ENCODE measurements at places on chromosomes 2 and 18. TPM values are rescaled to one million over a fixed set of nuclear protein-coding genes. Genes with fewer than 3 reads are reported as not detected.

ATP6V1B1 gene
- total RNA-seq = 43.9 TPM

PDE11A gene
- total RNA-seq = not detected

CSRNP3 gene
- total RNA-seq = 0.08 TPM

SPHKAP gene
- not detected for total RNA-seq

RAMP1 gene
- total RNA-seq = 36.5 TPM

ERICH2 gene
- total RNA-seq = 0.42 TPM

GRCh38 chr2:11234309-11234708 lies 79.0 kb downstream of the SLC66A3 start:
- peak; percentile 44 for DNase-seq

DNA sequence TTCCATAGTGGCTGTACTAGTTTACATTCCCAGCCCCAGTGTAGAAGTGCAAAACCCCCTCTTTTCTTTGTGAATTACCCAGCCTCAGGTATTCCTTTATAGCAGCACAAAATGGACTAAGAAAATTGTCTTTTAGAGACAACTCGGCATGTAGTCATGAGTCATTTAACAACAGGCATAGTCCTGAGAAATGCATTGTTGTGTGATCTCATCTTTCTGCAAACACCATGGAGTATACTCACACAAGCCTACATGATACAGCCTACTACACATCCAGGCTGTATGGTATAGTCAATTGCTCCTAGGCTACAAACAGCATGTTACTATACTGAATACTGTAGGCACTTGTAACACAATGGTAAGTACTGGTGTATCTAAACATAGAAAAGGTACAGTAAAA lies 44.4 kb upstream of the MBP start:
- no peak for DNase-seq

GRCh38 chr2:234363647-234364294 lies 133.1 kb downstream of the ARL4C start:
- no peak for DNase-seq

GRCh38 chr2:1233281-1233680 lies 180.0 kb upstream of the TPO start:
- no peak for DNase-seq

DNA sequence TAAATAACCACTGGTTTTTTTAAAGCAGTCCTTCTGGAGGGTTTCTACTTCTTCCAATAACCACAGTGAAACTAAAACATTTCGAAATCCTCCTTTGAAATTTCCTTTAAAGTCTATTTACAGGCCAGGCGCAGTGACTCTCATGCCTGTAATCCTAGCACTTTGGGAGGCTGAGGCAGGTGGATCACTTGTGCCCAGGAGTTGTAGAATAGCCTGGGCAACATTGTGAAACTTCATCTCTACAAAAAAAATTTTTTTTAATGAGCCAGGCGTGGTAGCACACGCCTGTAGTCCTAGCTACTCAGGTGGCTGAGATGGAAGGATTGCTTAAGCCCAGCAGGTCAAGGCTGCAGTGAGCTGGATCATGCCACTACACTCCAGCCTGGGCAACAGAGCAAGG lies 15.2 kb downstream of the KIDINS220 start:
- no peak for DNase-seq

DNA sequence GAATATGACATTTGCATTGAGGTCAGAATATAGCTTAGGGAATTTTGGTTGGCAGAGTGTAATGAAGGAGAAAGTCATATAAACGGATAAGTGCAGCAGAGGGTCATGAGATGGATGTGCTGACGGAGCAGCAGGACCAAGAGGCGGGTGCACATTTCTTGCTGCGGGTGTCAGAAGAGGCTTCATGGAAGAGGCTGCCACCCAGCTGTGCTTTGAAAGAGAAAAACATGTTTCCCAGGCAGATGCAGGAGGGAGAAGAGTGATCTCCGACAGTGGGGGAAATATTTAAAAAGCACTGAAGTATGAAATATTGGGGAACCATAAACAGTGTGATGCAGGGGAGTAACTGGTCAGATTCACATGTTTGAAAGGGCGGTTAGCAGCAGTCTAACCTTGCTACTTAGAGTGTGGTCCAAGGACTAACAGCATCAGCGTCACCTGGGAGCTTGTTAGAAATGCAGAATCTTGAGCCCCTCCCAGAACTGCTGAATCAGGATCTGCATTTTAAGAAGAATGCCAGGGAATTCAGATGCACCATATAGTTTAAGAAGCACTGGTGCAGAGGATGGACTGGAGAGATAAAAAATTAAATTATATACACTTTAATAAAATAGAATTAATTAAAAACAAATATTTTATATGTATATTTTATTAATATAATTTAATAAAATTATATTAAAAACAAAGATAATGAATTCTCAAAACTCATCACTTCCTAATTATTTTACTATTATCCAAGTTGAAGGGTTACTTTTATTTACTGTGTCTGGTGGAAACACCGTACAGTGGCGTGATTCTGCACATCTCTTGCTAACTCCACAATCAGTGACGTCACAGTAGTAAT lies 36.1 kb upstream of the SCYGR1 start:
- no peak for DNase-seq

DNA sequence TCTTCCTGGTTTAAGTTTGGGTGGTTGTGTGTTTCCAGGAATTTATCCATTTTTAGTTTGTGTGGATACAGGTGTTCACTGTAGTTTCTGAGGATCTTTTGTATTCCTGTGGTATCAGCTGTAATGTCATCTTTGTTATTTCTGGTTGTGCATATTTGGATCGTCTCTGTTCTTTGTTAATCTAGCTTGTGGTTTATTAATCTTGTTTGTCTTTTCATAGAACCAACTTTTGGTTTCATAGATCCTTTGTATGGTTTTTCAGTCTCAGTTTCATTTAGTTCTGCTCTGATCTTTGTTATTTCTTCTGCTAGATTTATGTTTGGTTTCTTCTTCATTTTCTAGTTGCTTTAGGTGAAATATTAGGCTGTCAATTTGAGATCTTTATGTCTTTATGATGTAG lies 202.4 kb upstream of the ZSWIM2 start:
- DNase-seq = no peak

DNA sequence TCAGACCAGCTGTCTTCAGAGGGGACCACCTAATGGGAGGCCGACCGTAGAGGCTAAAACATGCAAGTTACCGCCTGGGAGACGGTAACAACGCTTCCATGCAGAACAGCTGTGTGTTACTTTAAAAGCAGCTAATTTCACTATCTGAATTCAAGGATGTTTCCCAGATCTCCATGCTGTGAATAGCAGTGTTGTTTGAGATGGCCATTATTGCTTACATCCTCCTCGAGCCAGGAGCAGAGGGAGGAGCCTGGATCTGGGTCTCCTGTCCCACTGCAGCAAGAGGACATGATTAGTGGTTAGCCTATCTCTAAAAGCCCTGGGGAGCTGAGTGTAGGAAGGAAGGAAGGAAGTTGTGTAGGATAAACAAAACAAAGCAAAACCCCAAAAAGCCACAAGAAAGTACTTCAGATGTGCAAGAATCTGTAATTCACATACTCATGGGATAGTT lies 50.9 kb downstream of the ACTR2 start:
- no peak for DNase-seq

- no peak for DNase-seq
Measured at GRCh38 chr2:228224410-228224809, 42.9 kb upstream of the SPHKAP start.

- no peak for DNase-seq
Measured at GRCh38 chr2:19351899-19352697, 6.3 kb downstream of the OSR1 start.

DNA sequence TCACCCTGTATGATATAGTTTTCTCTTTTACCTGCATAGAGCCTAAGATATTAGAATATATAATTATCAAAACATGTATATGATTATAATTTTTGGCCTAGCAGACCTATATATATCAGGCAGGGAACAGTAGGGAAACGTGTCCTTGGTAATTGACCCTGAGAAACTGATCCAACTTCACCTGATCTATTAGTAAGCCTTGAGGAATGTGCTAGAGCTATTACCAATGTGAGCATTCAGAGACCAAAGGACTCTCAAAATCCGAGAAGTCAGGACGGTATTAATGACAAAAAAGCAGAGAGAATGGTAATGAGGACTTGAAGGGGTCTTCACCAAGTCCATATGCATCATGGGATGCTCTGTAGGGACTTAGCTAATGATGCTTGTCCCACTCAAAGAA lies 571.9 kb downstream of the CPS1 start:
- no peak for DNase-seq

- no peak for DNase-seq
Measured at GRCh38 chr2:115691409-115691808, 1249.0 kb downstream of the DPP10 start.

DNA sequence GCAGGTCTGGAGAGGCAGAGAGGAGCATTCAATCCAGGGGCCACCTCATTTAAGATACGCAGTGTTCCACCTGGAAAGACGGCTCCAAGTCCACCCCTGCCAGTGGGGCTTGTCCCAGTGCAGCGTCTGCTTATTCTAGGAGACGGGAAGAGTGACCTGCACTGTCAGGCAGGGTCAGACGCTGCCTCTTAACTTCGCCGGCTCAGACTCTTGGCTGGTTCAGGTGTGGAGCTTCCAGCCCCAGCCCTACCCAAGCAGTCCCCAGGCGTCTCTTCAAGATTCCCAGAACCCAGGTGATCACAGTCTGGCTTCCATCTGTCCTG lies 208.5 kb downstream of the TFCP2L1 start:
- no peak for DNase-seq

DNA sequence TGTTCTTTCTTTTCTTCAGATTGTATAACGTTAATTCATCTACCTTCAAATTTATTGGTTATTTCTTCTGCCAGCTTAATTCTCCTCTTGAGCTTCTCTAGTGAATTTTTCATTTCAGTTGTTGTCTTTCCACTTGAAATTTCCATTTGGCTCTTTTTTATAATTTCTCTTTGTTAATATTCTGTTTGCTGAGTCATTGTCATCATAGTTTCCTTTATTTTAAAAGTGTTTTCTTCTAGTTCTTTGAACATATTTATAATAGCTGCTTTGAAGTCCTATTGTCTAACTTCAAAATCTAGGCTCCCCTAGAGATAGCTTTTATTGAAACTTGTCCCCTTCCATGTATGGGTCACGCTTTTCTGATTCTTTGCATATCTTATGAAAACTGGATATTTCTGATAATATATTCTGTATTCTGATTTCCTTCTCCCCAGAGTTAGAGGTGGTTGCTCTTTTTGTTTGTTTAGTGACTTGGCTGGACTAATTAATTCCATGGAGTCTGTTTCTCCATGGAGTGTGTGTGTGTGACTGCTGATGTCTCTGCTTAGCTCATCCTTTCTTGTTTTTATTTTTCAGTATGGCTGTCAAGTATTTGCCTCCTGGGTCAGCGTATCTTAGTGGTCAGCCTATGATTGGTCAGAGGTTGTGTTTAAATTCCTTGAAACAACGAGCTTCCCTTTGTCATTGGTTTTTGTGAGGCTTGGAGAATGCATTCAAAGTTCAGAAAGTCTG lies 47.6 kb downstream of the DIS3L2 start:
- DNase-seq = no peak

All from HT-29 (cell line).